ENCODE measurements at places on chromosomes 1 and 21.
A peak's percentile ranks its signal among the peaks of the same experiment; 100 is the strongest.

DNA sequence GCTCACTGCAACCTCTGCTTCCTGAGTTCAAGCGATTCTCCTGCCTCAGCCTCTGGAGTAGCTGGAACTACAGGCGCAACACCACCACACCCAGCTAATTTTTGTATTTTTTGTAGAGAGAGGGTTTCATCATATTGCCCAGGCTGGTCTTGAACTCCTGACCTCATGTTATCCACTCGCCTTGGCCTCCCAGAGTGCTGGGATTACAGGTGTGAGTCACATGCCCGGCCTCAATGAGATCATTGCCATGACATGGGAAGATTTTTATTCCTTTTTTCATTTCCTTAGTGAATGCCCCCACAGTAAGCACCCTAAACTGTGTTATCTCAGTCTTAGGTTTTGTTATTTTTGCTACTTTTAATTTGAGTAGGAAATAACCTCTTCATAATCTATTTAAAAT is 977.9 kb downstream of the BRINP3 start:
- no peak for DNase-seq

- no peak for DNase-seq
Measured at GRCh38 chr21:23876925-23877558, 1730.2 kb downstream of the MRPL39 start.

- no peak for DNase-seq
Measured at GRCh38 chr1:224524679-224525078, 90.1 kb upstream of the WDR26 start.

GRCh38 chr1:178223289-178223688 is 129.4 kb downstream of the RASAL2 start:
- DNase-seq, result no peak

DNA sequence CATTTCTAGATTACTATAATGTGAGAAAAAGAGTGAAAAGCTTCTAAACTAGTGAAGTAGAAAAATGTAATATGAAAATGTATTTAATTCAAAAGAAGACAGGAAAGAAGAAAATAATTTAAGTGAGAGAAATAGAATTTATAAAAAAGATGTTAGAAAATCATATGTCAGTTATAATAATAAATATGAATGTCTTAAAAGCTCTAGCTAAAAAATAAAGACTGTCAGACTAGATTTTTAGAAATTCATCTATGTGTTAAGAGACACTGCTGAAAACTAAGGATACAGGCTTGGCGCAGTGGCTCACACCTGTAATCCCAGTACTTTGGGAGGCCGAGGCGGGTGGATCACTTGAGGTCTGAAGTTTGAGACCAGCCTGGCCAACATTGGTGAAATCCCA is 37.3 kb upstream of the VANGL1 start:
- no peak for DNase-seq

DNA sequence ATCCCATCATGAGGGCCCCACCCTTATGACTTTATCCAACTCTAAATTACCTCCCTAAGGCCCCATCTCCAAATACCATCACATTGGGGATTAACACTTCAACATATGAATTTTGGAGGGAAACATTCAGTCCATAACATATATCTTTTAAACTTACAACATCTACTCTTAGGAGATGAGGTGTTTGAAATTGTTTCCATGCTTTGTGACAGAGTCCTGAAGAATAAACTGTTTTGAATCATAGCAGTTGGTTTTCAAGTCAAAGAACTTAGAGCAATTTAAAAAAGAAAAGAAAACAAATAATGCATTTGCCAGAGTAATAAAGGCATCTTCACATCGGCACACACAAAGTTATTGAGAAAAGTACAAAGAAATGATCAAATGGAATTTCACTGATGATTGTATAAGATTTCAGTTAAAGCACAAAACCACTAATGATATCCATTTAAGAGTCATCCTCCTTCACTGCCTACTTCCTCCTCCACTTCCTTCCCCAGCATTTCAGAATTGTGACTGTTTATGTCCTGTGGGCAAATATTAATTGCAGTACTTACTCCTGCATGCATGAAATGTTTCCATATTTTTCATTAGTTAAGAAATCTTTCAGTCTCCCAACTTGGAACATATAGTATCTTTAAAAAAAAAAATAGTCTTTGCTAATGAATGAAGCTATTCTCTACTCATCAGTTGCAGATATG is 202.0 kb downstream of the LRRC40 start:
- DNase-seq, result peak; percentile 89

DNA sequence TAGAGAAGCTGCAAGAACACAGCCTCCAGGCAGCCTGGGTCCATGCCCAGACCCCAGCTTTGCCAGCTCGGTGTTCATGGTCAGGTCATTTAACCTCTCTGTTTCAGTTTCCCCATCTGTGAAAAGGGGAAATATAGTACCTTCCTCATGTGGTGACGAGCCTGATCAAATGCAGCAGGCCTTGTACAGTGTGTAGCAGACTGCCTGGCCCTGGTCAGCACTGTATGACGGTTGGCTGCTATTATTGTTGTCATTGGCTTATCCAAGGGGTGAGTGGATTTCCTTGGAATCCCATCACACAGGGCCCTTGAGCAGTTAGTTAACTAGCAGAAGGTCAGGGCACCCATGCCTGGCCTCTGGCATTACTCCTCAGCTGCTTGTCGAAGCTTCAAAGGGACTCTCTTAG is 6.6 kb upstream of the TMEM51 start:
- DNase-seq, result no peak

DNA sequence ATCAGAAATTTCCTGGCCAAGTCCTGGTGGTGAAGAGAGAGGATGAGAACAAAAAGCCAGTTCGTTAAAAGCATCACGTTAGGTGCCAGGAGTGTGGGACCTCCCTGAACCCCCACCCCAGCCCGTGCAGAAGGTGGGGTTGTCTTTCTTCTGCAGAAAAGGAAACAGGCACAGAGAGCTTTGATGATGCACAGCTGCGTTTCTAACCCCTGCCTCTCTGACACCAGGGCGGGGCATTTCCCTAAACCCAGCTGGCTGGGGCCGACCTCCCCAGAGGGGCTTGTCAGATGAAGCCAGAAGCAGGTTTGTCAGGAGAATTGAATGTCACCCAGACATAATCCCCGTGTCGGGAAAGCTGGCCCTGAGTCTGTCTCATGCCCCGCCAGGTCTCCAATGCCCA is 189.3 kb upstream of the EDN2 start:
- no peak for DNase-seq

DNA sequence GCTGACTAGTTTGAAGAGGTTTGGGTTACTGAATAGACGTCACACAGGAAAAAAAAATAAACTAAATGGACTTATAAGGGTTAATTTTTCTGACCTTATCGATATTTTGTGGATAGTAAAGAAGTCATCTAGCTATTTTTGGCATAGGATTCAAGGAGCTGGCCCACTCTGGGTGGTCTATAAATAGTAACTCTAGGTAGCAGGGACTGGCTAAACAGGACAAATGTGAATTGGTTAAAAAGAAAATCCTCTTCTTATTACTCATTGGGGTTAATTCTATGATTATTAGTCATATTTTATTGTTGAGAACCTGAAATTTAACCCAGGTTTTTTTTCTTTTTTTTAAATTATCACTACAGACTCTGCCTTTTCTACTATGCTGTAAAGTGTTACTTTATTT is 61.7 kb downstream of the ATF6 start:
- DNase-seq, result no peak

- no peak for DNase-seq
Measured at GRCh38 chr1:93735722-93736121, 54.1 kb upstream of the BCAR3 start.

DNA sequence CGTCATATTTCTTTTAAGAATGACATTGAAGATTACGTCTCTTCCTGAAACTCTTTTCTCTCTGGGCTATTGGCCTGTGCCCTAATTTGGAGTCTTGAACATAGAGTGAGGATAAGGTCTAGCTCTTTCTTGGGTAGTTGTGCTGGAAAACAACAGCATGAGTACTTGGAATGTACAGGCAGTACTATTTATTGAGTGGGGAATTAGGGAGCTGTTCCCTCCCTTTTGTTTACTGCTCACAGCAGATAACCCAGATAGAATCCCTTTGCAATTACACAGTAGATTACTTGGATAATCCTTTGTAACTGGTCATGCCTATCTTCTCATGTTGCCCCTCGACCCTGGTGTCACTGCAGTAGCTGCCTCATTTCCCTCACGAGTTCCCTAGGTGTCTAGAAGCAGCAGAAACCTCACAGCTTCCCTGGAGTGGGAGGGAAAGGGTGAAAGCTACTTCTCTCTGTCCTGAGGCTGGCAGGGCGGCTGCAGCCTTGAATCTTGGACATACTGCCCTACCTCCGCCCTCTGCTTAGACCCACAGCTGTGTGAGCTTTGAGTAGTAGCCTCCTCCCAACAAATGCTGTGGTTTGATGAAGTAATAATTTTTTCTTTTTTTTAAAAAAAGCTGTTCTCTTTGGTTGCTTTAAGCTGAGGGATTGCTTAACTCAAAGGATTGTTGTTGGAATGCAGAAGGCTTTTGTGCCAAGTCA is 70.6 kb downstream of the FGGY start:
- peak; percentile 92 for DNase-seq

- no peak for DNase-seq
Measured at GRCh38 chr1:36664571-36665287, 182.0 kb upstream of the CSF3R start.

- no peak for DNase-seq
Measured at GRCh38 chr1:228416217-228416933, at the start of gene TRIM17. Gene TRIM17 (minus strand): TSS chr1:228416861. CDS start chr1:228415072, 1,789 bp downstream.

DNA sequence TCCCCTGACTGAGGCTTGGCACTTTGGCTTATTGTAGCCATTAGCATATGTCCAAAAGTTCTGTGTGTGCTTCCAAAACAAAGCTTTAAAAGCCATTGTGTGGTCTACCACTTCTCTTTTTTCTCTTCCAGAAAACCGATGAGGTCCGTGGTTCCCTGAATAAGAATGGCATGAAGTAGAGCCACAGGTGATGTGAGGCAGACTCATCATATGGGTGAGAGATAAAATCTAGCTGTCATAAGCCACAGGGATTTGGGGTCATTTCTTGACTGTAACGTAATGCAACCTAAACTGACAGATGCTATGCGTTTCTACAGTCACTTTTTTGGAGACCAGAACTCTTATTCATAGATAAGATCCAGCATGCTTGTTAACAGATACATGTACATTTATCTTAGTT is 7.0 kb upstream of the GREM2 start:
- DNase-seq, result no peak

GRCh38 chr1:3555131-3555920 is 56.0 kb downstream of the MEGF6 start:
- no peak for DNase-seq

- DNase-seq, result no peak
Measured at GRCh38 chr1:80540596-80540995, 1260.1 kb upstream of the ADGRL2 start.

DNA sequence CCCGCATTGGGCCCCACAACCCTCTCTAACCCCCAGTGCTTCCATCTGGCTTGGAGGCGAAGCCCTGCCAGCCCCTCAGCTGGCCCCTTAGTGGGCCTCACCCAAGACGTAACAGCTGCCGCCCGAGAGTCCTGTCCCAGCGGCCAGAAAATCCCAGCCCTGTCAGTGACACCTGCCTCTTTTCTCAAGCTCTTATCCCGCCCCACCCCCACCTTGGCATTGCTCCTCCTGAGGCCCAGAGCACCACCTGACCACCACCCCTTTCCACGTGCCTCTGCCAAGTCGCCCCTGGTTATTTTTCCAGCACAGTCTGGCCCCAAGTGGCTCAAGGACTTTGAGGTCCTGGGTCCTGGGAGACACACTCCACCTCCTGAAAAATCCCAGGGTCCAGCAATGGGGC is 5.9 kb upstream of the CTRC start:
- no peak for DNase-seq

GRCh38 chr1:245822996-245823395 is 668.2 kb downstream of the KIF26B start:
- DNase-seq, result no peak

- no peak for DNase-seq
Measured at GRCh38 chr1:203551550-203551949, 57.6 kb downstream of the OPTC start.

DNA sequence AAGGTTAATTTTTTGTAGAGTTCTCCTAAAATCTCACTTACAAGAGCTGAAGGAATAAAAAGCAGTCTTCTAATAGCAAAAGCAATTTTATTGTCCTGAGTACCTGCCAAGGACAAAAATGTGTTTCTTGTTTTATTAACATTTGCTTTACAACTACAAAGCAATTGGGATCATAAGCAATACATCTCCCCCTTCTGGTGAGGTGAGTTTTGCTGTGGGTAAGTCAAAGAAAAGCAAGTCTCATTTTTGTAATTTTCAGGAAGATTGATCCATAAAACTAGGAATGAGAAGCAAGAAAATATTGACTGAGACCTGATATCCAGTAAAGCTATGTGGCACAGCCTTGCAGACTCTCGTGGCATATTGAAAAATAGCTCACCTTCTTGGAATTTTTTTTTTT is 2162.7 kb downstream of the NCAM2 start:
- no peak for DNase-seq

DNA sequence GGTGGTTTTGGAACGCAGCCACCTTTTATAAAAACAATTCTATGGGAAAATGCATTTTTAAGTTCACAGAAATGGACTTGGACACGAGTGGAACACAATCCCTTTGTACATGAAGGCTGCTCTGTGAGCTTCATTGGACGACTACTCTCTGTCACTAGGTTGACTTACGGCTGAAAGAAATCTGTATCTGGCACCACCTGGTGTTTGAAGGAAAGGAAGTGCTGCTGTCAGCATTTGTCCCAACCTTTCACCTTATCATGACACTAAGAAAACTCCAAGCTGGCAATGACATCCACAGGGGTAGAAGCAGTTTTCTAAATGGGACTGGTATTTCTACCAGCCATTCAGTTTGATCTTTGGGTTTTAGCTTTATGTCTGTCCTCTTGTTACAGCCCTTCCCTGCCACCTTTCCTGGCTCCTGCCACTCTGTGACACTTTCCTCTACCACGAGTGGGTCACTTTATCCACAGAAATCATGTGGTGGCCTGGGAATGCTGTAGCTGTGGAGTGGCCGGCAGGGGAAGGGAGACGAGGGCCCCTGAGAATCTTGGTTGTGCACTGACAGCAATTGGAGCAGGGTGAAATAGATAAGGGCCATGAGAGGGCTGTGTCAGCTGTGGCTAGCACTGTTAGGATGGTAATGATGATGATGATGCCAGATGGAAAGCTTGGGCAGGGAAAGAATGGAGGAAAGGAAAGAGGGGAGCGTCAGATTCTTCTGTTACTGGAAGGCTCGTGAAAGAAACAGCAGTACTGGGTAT is 85.2 kb downstream of the TBX19 start:
- no peak for DNase-seq
